ENCODE measurements at places on chromosomes 12 and 14.

GRCh38 chr12:6056406-6057240, 67.8 kb downstream of the VWF start:
- H3K4me3 ChIP-seq: no peak overlapping the region
- no peak overlapping the region for H3K27ac ChIP-seq
- peaks cover 7% of the 10 kb centered on the region for H3K4me1 ChIP-seq
- no peaks in the 10 kb centered on the region for H3K36me3 ChIP-seq
- H3K27me3 ChIP-seq: no peaks in the 10 kb centered on the region

- H3K27ac ChIP-seq: peak overlapping the region; percentile 55
- H3K4me1 ChIP-seq: peaks cover 36% of the 10 kb centered on the region
- no peaks in the 10 kb centered on the region for H3K27me3 ChIP-seq
- no peak overlapping the region for H3K4me3 ChIP-seq
These were observed 282.4 kb downstream of the ZFP36L1 start for GRCh38 chr14:68510201-68511128.

DNA sequence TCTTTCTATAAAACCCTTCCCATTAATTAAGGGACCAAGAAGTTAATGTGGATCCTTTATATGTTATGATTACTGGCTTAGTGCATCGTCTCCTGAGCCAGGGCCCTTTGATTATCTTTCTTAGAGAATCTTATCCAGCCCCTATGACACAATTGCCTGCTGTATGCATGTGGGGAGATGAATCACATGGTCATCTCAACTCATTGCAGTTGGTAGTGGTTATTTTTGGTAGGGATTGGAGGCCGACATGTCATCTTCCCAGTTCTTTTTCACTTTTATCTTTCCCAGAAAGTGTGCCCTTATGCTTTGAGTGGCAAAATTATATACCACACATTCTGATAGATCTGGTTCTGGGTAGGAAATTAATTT, 26.0 kb downstream of the ZNF664 start:
- H3K27ac ChIP-seq: no peak overlapping the region
- no peak overlapping the region for H3K4me3 ChIP-seq
- no peak for DNase-seq
- H3K4me1 ChIP-seq: no peaks in the 10 kb centered on the region
- no peaks in the 10 kb centered on the region for H3K27me3 ChIP-seq

DNA sequence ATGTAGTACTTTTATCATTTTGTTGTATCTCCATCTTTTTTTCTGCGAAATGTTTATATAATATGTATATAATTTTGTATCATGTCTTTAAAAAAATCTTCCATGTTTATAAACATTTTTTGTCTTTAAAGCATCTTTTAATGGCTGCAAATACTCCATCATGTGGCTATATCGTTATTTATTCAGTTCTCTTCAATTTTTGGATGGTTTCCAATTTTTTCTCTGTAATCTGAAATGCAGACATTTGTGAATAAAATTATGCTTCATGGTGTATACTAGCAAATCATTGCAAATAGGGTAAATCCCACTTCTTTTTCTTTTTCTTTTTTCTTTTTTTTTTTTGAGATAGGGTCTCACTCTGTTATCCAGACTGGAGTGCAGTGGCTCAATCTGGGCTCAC, 54.0 kb downstream of the CPSF2 start:
- no peak for DNase-seq
- H3K4me3 ChIP-seq: no peak overlapping the region
- H3K36me3 ChIP-seq: no peaks in the 10 kb centered on the region
- no peaks in the 10 kb centered on the region for H3K27me3 ChIP-seq
- no peaks in the 10 kb centered on the region for H3K4me1 ChIP-seq
- H3K27ac ChIP-seq: no peak overlapping the region

GRCh38 chr14:83960832-83961512, 1569.0 kb upstream of the FLRT2 start:
- H3K27me3 ChIP-seq: no peaks in the 10 kb centered on the region
- H3K27ac ChIP-seq: no peak overlapping the region
- H3K4me1 ChIP-seq: no peaks in the 10 kb centered on the region
- no peak overlapping the region for H3K4me3 ChIP-seq
- no peaks in the 10 kb centered on the region for H3K36me3 ChIP-seq

- no peak overlapping the region for H3K4me3 ChIP-seq
- H3K4me1 ChIP-seq: no peaks in the 10 kb centered on the region
- peak; percentile 48 for DNase-seq
- peak overlapping the region; percentile 76 for H3K27ac ChIP-seq
- no peaks in the 10 kb centered on the region for H3K36me3 ChIP-seq
These were observed 5.2 kb upstream of the RIMKLB start for GRCh38 chr12:8692573-8692972.
